ENCODE measurements at places on chromosomes 4 and X.

- DNase-seq, result no peak
These were observed 421.2 kb upstream of the NWD2 start for GRCh38 chr4:36823199-36823967.

- no peak for DNase-seq
These were observed 189.6 kb upstream of the LNX1 start for GRCh38 chr4:53780736-53781400.

GRCh38 chrX:45824471-45824870, 623.8 kb upstream of the DIPK2B start:
- no peak for DNase-seq

DNA sequence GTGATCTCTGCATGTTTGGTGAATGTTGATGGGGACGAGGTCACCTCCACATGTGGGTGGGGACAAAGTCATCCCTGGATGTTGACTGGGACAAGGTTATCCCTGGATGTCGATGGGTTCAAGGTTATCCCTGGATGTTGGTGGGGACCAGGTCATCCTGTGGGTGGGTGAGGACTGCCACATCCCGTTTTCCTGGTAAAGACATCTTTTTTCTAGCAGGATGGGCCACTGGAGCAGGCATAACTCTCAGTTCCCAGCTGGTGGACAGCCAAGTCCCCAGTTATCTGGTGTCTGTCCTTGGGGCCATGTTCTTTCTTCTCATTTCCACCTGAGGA, 28.3 kb upstream of the PLCXD1 start:
- no peak for DNase-seq

- DNase-seq, result no peak
These were observed 140.5 kb downstream of the PACRGL start for GRCh38 chr4:20840648-20841190.

GRCh38 chr4:182185491-182185890, 57.7 kb upstream of the TENM3 start:
- no peak for DNase-seq

- DNase-seq, result no peak
These were observed 22.1 kb downstream of the SLC25A53 start for GRCh38 chrX:104134583-104135261.

GRCh38 chrX:41332408-41333002, 1.5 kb upstream of the DDX3X start:
- DNase-seq, result no peak

DNA sequence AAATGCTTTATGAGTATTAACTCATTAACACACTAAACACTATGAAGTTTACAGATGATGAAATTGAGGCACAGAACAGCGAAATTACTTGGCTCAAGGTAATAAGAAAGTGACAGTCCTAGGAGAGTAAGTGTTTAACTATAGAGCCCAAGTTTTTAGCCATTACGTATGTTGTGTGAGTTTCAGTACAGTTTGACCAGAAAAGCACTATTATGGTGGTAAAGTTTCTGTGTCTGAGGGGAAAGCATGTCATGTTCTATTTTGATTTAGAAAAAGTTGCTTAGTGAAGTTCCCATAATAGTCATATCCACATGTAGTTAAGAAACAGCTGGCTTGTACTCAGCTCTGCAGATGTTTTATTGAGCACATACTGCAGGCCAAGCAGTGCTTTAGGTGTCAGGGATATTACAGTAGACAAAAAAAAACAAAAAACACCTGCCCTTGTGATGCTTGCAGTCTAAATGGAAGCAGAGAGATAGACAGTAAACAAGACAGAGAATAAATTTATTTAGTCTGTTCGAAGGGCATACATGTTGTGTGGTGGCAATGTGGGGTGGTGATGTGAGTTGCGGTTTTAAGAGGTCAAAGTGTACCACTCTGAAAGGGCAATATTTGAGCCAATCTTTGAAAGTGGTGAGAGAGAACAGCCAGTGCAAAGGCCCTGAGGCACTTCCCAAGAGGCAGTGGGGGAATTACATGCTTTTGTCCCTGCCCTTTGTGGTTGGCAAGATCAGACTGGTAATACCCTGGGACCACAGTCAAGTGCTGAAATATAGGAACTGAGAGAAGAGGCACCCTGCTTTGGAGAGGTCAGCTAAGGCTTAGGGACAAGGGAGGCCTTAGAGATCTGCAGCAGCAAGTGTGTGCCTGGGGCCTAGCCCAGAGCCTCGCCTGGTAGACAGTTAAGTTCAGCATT, 6.2 kb downstream of the TMEM131L start:
- DNase-seq, result no peak

DNA sequence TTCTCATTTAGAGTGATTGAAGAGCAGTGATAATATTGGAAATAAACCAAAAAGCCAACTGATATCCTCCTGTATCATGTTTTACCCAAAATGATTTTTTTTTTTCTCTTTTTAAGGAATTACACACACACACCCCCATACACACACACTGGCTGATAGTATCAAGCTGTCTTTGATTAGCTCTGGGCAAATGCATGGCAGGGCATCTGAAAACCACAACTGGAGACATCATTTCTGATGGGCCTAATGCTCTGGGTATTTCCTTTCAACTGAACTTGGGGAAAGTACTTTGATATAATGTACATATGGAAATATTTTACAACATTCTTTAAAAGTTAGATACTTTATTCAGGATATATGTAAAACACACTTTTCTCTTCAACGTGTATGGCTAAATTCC, 14.2 kb upstream of the OSTC start:
- DNase-seq, result no peak

DNA sequence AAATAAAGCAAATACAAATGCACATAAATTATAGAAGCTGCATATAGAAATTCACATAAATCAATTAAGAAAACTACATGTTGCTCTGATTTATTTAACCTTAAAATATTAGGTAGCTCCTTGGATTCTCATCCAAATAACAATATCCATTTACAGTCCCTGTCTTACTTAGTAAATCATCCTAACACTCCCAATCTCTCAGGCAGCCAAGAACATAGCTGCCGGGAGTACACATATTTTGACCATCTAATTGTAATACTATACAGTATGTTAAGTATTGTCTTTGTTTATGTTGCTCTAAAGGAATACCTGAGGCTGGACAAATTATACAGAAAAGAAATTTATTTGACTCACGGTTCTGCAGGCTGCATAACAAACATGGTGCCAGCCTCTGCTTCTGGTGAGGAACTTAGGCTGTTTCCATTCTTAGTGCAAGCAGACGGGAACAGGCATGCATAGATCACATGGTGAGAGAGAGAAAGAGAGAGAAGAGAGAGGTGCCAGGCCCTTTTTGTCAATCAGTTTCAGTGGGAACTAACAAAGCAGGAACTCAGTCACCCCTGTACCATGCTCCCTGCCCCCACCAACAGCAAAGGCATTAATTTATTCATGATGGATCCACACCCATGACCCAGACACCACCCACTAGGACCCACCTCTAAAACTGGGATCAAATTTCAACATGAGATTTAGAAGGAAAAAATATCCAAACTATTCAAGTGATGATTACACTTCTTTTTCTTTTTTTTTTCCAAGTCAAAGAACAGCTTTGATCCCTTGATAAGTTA, 614.8 kb upstream of the TECRL start:
- DNase-seq, result no peak

- no peak for DNase-seq
These were observed 60.4 kb upstream of the IRF2 start for GRCh38 chr4:184534511-184535391.

GRCh38 chr4:156109943-156110900, 156.6 kb upstream of the CTSO start:
- no peak for DNase-seq
